ENCODE measurements at places on chromosomes 4 and X.

DNA sequence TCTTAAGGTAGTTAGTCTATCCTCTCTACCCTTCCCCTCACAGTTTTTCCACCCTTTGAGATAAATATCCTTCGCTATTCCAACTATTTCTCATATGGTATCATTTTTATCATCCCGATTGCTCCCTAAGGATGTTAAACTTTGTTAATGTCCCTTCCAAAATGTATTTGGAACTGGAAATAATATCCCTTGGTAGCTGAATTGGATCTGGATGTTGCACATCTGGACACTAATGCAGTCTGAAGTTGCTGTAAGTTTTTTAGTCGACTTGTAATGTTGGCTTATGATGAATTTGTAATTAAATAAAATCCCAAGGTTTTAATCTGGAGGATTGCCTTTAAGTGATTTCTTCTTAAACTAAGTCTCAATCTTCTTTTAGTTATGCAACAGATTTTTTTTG lies 22.5 kb downstream of the XIAP start:
- no peak for DNase-seq

DNA sequence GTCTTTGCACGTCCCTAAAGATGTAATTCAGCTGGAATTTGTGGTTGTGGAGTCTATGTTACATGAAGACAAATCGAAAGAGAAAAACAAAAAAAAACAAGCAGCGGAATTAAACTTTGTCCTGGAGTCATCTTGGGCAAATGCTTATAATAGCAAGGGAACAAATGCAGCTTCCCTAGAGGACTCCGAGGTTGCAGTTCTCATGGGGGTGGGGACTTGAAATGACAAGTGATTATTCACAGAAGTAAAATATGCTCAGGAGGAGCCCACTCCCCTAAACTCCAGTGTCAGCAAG lies 362.4 kb downstream of the ARHGAP24 start:
- DNase-seq = no peak

DNA sequence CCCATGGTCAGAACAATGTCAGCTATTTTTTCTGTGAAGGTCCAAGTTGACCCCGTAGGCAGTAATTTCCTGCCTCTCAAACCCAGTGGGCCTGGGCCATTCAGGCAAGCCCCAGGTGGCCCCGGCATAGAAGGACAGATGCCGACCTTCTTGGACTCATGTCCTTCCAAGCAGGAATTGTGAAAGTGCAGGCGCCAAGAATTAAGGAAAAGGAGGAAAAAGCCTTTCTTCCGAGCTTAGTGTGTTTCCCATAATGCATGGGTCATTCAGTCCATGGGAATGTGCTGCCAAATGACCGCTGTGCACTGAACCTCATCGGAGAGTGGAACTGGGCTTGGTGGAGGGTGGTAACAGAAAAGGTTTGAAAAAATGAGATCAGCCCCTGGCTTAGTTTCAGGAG lies 196.5 kb upstream of the HS3ST1 start:
- no peak for DNase-seq

- DNase-seq = no peak
Measured at GRCh38 chrX:12950851-12951594, 23.9 kb upstream of the TMSB4X start.

DNA sequence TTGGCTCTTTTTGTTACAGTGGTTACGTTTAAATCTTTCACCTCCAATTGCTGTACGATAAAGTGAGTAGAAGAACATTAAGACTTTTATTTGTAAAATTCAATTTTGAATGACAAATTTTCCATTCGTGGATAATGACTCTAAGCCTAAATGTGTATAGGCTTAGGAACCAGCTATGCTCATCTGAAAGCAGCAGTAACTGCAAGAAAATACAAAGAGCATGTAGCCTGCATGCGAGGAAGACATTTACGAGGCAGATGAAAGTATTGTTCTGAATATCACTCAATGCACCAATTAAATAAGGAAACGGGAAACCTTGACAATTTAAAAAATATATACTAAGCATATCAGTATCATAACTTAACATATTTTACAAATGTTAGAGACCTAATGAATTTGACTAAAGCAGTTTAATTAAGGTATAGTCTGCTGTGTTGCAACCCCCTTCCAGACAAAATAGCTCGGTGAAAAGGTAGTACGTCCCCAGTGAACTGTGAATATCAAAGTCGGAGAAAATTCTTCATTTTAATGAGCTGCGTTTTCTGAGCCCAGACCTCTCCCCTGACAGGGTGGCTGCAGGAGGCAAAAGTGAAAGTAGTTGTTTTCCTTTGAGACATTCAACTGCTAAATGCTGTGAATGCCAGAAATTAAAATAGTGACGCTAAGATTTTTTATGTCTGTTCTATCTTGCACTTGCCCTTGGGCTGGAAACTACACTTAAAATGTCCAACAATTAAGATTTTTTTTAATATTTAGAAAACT lies 1236.5 kb upstream of the TENM3 start:
- DNase-seq = no peak

DNA sequence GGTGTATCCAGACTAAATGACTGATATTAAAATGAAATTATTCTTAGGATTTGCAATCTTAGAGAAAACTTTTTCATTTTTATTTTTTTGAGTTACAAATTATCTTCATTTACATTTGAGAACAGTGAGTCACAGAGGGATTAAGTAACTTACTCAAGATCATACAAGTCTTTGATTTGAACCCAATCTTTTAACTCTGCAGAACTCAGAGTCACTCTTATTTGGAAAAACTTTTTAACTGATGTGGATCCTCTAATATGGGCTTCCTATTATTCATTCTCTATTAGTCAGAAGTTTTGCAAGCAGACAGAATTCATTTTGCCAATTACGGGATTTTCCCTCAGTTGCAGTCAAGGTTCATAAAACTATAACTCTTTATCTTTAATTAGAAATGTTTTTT lies 20.1 kb downstream of the HPRT1 start:
- DNase-seq = no peak

All from posterior vena cava (tissue), 2 donors.